ENCODE measurements at places on chromosomes 16 and 17.

GRCh38 chr16:19265380-19265930 lies 20.1 kb upstream of the CLEC19A start:
- DNase-seq = no peak

DNA sequence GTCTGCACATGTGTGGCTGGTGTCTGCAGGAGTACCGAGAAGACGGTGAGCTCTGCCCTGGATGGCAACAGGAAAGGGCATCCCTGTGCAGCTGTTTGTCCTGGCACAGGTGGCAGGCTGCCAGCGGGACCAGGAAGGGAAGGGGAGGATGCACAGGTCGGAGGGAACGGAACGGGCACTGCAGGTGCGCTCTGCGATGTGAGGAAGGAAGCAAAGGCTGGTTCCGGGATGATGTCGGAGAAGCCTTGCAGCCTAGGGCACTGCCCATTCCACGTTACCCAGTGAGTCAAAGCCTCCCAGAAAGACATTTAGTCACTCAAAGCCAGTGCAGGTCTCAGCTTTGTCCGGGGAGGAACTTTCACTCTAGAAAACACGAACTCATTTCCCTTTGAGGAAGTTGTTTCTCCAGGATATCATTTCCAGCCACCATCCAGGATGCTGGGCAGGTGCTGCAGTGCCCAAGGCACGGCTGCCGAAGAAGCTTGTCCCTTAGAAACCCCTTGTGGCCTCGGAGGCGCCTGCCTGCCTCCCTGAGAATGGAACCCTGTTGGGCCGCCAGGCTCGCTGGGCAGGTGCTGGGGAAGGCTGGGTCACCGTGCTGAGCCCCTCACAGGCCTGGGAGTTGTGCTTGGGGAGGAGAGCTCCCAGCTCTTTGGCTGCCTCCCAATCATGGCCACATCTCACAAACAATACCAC lies 4.5 kb upstream of the TMEM235 start:
- no peak for DNase-seq

- no peak for DNase-seq
Measured at GRCh38 chr17:82457073-82457928, 1.2 kb upstream of the NARF start.

DNA sequence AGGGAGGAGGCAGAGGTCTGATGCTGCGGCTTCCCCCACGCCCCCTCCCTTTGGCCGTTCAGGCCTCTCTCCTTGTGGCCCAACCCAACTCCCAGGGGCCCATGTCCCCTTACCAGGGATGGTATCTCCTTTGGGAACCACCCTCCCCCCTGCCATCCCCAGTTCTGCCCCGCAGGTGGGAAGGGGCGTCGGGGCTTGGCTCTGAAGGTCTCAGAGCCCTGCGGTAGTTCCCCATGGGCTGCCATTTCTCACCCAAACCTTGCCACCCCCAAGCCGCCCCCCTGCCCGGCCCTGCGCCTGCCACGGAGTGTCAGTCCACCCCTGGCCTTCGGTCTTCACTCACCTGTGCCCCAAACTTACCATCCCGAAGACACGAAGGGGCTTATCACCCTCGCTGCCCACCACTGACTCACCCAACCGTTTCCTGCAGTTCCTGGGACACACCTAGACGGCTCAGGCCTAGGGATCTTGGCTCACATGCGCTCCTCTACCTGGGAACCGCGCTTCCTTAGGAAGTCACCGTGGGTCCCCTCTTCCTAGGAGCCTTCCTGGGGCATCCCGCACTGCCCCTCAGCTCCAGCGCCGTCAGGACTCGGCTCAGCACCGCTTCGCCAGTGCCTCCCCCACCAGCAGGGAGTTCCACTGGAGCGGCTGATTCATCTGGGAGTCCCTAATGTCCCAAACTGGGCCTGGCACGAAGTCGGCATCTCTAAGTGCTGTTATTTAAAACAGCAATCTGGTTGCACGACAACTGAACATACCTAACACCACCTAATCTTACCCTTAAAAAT lies 1.1 kb upstream of the DOC2A start:
- no peak for DNase-seq

DNA sequence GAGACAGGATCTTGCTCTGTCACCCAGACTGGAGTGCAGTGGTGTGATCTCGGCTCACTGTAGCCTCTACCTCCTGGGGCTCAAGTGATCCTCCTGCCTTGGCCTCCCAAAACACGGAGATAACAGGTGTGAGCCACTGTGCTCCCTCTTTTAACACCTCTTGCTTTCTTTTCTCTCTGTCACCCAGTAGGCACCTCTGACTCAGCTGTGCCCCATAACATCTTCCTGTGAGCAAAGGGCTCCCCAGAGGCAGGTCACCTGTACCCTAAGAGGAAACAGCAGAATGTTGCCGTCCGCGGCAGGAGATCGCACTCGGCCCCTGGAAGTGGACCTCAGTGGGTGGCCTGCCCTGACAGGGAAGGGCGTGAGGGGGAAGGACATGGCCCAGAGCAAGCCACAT lies 918 bp upstream of the NLRC3 start:
- DNase-seq = no peak

GRCh38 chr16:87342978-87343752 lies 26.0 kb upstream of the C16orf95 start:
- no peak for DNase-seq

DNA sequence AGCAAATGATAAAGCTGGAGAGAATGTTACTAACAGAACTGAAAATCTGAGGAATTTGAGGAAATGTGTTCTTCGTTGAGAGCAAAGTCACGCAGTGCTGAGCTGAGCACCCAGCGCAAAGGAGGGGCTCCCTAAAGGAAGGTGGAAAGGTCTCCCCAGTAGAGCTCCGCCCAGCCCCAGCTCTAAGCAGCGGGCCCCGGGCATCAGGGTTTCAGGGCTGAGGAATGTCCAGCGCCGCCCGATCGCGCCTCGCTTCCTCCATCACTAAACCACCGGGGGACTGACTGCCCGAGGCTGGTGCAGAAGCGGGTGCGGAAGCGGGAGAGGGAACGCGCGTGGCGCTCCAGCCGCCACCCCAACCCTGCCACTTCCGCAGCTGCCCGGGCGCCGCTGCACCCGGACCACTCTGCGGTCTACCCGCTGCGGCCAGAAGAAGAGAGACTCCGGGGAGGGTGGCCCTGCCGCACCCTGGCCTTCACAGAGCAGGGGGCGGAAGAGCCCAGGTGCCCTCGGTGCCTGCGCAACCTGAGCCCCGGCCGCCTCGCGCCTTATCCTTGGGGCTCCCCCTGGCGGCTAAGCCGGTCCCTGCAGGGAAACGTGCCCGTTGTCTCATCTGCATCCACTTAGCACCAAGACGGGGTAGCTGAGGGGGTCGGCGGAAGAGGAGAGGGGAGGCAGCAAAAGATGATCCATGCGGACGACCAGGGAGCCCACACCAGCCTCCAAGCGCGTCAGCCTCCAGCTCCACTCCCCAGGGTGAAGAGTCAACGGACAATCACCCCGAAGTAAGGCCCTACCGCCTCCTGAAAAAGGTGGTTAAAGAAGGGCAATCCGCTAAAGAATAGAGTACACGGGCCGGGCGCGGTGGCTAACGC lies 12.4 kb upstream of the GUCY2D start:
- DNase-seq = peak; percentile 89

DNA sequence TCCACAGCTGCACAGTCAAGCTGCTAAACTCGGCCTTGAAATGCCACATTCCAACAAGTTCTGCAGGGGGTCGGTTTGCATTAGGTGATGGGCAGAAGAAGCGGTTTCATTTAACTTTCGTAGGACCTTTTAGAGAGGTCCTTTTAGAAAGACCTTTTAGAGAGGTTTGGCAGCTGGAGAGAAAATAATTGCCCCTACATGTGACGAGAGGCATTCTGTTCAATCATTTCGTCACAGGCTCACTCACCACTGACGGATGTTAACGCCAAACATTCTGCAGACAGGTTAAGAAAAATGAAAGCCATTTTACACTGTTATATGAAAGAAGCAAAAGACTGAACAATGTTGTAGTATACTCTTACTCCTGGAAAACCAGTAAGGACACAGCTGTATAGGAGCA lies 76.5 kb upstream of the ZNF423 start:
- DNase-seq = no peak

DNA sequence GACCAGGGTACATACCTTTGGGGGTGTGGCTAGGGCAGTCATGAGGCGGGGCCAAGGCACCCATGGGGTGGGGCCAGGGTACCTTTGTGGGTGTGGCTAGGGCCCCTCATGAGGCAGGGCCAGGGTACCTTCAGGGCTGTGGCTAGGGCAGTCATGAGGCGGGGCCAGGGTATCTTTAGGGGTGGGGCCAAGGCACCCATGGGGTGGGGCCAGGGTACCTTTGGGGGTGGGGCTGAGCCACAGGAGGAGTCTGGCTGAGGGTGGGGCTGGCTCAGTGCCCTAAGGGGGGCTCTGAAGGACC lies 3.5 kb downstream of the GNG13 start:
- no peak for DNase-seq

- DNase-seq = peak; percentile 66
Measured at GRCh38 chr16:9047689-9048301, 43.6 kb upstream of the HAPSTR1 start.

- no peak for DNase-seq
Measured at GRCh38 chr16:4420505-4421105, 4.2 kb upstream of the CORO7 start.

- no peak for DNase-seq
Measured at GRCh38 chr16:48511071-48511540, 98.9 kb downstream of the N4BP1 start.

GRCh38 chr16:52271088-52271750 lies 275.7 kb downstream of the TOX3 start:
- no peak for DNase-seq

DNA sequence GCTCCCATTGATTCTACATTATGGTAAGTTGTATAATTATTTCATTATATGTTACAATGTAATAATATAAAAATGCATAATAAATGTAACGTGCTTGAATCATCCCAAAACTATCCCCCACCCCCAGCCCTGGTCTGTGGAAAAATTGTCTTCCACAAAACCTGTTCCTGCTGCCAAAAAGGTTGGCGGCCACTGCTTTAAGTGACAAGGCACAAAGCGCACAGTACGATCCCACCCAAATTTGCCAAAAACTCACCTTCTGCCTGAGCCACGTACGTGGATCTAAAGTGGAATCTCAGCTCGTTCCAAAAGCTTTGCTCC lies 14.5 kb downstream of the CYB561 start:
- no peak for DNase-seq

GRCh38 chr17:55446581-55447205 lies 25.1 kb upstream of the MMD start:
- no peak for DNase-seq

- no peak for DNase-seq
Measured at GRCh38 chr16:81586417-81586816, 141.8 kb downstream of the CMIP start.

- DNase-seq = no peak
Measured at GRCh38 chr16:79127766-79128165, 472.8 kb downstream of the MAF start.

DNA sequence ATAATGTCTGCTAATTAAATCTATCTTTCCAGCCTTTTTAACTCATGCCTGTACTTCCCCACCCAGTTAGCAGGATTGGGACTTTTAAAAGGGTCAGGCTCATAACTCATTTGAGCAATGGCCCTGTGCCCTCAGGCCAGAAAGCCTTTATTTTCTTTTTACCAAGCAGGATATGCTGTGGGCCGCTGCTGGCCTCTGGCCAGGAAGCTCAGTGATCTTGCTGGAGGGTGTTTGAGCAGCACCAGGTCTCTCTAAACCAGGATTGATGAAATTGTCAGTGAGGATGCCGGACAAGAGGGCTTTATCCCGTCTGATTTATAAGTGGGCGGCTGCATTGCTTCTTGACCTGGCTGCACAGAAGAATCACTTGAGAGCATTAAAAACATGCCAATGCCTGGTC lies 187.8 kb downstream of the RAB11FIP4 start:
- DNase-seq = no peak

DNA sequence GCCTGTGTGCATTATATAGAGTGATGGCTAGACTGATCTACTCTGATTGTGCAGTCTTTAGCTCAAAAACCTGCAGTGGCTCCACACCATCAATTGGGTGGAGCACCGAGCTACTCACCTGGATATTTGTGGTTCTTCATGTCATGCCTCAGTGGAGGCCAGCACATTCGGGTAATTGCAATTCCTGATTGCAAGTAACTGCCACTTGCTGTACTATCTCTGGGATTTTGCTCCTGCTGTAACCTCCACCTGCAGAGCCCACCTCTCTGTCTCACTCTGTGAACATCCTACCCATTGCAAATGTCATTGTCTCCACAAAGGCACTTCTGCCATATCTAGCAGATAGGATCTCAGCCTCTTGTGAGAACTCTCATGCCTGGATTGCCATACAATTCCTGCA lies 1.7 kb upstream of the CCL1 start:
- no peak for DNase-seq

GRCh38 chr16:51321251-51321650 lies 170.2 kb upstream of the SALL1 start:
- DNase-seq = no peak

GRCh38 chr17:75914643-75915267 lies 10.1 kb upstream of the MRPL38 start:
- no peak for DNase-seq

DNA sequence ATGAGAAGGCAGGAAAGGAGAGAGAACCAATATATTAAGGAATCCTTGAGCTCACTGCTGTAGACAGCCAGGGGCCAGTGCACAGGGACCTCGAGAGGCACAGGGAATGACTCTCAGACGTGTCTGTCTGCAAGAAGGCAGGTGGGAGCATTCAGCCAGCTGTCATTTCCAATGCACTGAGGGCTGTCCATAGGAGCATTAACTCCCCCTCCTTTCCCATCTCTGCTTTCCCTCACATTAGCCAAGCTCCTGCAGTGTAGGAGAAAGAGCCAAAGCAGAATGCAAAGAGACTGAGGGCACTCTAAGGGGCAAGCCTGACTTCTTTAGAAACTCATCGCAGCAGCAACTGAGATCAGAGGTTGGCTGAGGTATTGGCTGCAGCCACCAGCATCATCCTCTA lies 218.3 kb downstream of the CDH13 start:
- no peak for DNase-seq

DNA sequence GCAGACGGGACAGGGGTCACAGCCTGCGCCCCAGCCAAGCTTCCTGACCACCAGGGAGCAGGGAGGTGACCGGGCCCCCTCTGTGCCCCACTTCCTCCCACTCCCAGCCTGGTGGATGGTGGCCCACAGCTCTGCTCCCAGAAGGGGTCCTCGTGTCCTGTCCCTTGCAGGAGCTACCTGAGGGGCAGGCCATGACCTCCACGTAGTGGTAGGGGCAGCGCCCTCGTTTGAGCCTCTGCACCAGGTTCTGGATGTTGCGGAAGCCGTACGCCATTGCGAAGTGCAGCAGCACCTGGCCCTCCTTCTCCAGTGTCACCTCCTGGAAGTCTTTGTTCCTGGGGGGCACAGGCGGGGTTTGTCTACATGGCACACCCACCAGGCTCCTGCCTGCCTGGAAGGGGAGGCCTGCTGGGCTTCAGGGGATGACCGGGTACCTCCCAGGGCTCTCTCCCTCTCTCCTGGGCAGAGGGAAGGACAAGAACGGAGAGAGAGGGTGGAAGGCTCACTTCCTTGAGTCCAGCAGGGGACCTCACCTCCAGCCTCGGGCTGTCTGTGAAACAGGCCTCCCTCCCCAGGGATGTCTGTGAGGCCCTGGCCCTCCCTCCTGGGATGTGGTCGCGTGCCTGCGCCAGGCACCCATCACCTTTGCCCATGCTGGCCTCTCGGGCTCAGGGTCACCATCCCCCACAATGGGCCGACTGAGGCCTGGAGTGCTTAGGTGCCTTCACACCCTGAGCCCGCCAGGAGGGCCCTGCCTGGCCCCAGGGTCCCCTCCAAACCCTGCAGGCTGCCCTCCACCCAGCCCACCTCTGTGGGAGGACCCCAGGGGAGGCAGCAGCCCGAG lies 4.0 kb downstream of the HAGHL start:
- DNase-seq = no peak

- no peak for DNase-seq
Measured at GRCh38 chr17:51079049-51079448, 41.6 kb downstream of the SPAG9 start.

GRCh38 chr17:13346081-13346533 lies 255.6 kb downstream of the HS3ST3A1 start:
- DNase-seq = no peak

Data from HEK293T (cell line).